ENCODE measurements at places on chromosomes 11 and 22.

GRCh38 chr11:114076921-114077331, 17.4 kb downstream of the ZBTB16 start:
- no peak for DNase-seq

DNA sequence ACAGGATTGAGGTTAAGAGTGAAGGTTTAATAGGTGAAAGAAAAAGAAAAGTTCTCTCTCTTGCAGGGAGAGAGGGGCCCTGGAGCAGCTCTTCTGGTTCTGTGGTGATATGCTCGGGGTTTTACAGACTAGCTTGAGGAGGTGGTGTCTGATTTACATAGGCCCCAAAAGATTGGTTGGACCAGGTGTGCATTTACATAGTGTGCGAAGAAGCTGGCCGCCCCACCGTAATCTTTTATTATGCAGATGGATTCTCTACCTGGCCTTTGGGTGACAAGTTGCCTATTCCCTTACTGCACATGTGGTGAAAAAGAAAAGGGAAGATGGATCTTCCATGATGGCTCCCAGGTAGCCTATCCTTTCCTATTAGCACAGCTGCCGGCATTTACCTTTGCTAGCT, 219.9 kb upstream of the GRIA4 start:
- no peak for DNase-seq

DNA sequence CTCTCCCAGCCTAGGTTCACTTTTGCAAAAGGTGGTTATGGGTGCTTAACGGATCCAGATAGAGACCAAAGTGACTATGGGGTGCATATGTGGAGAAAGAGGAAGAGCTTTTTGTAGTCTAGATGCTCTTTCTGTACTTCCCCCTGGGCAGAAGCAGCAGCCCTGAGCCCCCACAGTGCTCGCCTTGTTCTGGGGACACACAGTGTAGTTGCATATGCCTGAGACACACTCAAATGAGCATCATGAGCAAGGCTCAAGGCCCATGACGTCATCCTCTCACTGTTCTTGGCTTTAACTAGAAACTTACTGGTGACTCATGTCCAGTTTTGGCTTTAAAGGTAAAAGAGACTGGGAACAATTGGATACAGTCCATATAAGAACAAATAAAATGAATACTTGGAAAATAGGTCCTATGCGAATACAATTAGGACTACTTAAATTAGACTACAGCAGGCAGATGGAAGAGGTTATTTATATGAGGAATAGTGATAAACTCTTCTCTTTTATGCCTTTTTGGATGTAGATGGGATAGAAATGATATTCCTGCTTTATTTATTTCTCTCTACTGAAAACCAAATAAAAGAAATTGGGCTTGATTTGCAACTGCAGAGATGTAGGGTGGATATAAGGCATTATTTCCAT, 20.1 kb upstream of the PEX26 start:
- DNase-seq, result no peak

DNA sequence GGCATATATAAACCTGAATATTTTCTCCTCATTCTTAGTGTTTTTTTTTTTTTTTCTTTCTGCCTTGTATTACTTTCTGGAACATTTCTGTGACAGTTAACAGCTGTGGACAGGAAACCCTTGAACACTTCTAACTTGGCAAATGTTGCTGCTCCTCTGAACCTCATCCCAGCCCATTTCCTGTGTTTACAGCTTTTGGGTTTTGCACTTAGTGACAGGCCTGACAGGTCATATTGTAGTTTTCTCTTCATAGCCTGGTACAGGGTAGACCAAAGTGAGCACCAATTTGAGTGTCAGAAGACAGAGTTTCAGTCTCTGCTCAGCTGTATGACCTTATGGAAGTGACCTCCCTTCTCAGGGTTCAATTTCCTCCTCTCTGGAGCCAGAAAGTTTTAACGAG, 91.6 kb downstream of the STIM1 start:
- DNase-seq, result peak; percentile 34

- DNase-seq, result no peak
Measured at GRCh38 chr11:11456866-11457265, 103.8 kb upstream of the CSNK2A3 start.

Measured in stimulated activated CD8-positive, alpha-beta memory T cell treated with anti-CD3 and anti-CD28 coated beads, Interleukin-4, amount 100 ng/mL, for 1 hour (primary cell).